ENCODE measurements at places on chromosomes 4 and X.

- no peak for DNase-seq
Observed at GRCh38 chr4:147247579-147247978, 233.3 kb upstream of the EDNRA start.

DNA sequence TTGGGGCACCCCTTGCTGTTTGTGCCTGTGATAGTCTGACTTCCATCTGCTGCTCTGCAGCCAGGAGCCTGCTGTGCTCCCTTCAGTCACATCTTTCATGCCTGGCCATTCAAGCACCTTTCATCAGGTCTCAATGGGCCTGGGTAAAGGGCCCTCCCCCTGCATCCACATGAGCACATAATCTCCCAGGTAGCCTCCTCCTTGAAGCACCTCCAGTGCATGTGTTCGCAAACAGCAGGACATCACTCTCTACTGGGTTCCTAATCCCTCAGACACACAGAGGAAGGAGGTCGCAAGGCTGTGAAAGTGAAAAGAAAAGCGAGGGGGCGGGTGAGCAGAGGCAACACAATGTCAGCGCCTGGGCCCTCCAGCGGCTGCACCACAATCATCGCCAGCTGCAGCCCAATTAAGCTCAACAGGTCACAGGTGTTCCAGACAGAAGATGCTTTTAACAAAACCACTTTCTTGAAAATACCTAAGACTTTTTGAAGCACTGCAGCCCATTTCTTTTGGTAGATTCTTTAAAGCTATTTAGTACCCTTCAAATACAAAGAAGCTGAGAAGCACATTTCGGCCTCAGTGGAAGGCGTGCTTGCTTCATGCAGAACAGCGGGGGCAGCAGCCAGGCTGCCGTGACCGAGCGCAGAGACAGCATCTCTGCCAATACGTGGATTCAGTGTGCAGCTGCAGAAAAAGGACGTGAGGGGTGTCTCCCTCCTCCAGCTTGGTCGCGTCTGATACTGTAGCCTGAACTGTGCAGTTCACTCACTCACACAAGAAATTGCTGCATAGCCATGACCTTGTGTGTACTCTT, 92.2 kb upstream of the SPRY1 start:
- no peak for DNase-seq

- DNase-seq, result no peak
Observed at GRCh38 chr4:41256131-41256739, 493 bp upstream of the UCHL1 start.

GRCh38 chr4:5211282-5211839, 160.1 kb downstream of the STK32B start:
- no peak for DNase-seq

- no peak for DNase-seq
Observed at GRCh38 chr4:127045861-127046260, 586.9 kb upstream of the INTU start.

DNA sequence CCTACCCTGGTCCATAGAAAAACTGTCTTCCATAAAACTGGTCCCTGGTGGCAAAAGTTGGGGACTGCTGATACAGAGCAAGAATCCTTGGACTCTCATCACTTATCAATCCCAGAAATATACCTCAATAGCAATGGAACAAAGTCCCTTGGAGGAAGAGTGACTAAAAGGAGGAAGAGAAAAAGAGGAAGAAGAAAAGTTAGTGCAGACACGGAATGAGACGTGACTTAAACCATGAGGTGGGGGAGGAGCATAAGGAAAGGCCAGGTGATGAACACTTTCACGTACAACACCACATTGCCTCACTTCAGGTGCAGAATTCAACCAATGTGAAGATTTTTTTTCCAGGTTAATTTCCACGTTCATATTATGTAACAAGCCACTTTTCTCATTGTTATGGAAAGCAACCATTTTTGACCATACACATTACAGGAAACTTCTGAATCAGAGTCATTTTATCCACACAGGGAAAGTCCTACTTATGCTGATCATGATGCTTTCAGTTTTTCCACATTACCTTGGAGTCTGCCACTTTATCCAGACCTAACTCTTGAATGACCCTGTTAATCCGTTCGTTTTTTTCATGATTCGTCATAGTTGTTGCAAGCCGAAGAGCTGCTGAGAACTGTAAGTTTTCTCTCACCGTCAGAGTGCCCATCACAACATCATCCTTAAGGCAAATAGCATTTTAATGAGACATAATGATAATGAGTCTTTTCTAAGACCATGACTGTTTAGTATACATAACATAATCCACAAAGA, 27.7 kb downstream of the ABCG2 start:
- DNase-seq, result no peak

DNA sequence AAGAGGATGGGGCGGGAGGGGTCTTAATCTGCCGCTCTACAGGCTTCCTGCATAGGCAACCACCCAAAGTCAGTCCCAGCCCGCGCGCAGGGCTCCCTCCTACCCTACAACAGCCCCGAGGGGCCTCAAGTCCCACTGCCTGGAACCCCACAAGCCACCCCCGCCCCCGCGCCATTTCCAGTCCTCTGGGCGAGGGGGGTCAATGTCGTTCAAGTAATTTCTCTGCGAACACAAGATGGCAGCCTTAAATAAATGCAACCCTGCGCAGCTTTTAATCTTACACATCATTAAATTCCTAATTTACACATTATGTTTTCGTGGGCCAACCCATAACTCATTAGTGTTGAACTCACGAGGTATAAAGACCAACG, 92.9 kb downstream of the BCOR start:
- no peak for DNase-seq

DNA sequence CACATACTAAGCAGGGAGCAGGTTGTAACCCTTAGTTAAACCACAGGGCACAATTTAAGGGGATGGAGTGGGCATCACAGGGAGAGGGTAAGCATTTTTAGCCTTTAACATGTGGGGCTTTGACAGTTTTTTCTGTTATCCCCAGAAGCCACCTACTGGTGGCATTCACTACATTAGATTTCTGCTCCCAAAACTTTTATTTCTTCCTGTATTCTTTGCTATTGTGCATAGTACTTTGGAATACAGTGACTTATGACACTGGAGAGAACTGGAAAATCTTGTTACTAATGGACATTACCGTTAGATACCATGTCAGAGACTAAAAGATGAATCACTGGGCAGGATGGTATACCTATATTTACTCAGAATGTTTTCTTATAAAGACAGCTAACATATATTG, 7.3 kb downstream of the TRIM75 start:
- DNase-seq, result no peak

- DNase-seq, result peak; percentile 4
Observed at GRCh38 chr4:152778656-152779512, 646 bp downstream of the TIGD4 start.

- DNase-seq, result no peak
Observed at GRCh38 chr4:185852961-185853360, 41.0 kb upstream of the SORBS2 start.

GRCh38 chr4:33802578-33802977, 2441.7 kb downstream of the ARAP2 start:
- no peak for DNase-seq

DNA sequence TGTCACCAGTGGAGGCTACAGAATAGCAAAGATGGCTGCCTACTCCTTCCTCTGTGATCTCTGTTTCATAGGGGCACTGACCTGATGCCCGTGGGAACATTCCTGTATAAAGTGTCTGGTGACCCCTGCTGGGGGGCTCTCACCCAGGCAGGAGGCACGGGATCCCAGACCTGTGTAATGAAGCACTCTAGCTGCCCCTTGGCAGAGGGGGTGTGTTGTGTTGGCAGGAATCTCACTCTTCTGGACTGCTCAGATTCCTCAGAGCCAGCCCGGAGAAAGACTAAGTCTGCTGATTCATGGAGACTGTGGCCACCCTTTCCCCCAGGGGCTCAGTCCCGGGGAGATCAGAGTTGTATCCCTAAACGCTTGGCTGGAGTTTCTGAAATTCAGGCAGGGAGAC, 648.3 kb downstream of the SPRY1 start:
- no peak for DNase-seq

- DNase-seq, result no peak
Observed at GRCh38 chr4:6728320-6729029, 12.5 kb downstream of the BLOC1S4 start.

GRCh38 chrX:47605024-47605423, 14.6 kb downstream of the SYN1 start:
- no peak for DNase-seq

GRCh38 chr4:180808862-180809261, 1434.3 kb upstream of the TENM3 start:
- DNase-seq, result no peak

GRCh38 chr4:36568575-36568974, 287.2 kb downstream of the DTHD1 start:
- no peak for DNase-seq

DNA sequence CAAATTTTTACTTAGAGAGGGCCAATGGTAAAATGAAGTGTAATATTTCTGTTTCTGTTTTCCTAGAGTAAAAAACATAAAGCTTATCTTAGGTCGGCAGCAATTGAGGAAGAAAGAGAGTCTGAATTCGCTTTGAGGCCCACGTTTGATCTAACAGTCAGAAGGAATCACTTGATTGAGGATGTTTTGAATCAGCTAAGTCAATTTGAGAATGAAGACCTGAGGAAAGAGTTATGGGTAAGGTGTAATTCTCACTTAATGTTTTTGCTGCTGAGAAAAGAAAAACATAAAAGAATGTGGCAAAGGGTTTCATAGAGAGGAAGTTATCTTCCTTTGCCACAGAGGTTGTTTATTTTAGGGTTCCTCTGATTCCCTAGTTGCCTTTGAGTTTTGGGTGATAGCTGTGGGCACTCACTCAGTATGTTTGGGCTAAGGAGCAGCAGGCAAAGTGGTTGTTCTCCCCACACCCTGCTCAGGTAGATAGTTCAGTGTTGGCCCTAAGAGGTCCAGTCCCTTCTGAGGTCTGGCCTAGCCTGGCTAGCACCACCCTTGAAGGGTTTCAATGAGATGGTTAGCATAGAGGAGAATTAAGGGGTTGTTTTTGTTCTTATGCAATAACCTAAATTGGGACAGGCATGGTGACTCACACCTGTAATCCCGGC, 32.3 kb downstream of the HERC5 start:
- no peak for DNase-seq

GRCh38 chr4:68167166-68167565, 37.5 kb upstream of the TMPRSS11F start:
- DNase-seq, result no peak

GRCh38 chr4:6571608-6572007, 3.4 kb upstream of the MAN2B2 start:
- DNase-seq, result no peak

- no peak for DNase-seq
Observed at GRCh38 chr4:175443547-175443946, 368.5 kb downstream of the GPM6A start.

DNA sequence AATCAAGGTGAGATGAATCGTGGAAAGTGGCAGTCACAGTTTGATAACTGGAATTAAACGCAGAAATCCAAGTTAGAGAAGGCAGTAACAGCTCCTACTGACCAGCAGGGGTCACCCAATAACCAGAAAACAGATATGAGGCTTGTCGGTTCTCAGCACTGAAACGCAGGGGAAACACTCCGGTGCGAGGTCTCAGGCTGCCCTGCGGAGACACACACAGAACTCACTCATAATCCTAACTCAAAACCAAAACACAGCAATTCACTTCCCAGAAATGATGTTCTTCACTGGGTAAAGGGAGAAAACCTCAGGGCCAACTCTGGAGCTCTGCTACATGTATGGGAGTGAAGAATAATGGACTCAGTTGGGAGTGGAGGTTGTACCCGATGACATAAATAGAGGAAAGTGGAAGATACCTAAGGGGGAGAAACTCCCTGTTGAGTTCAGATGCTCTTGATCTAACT, 384.4 kb downstream of the RAPGEF2 start:
- peak; percentile 3 for DNase-seq

DNA sequence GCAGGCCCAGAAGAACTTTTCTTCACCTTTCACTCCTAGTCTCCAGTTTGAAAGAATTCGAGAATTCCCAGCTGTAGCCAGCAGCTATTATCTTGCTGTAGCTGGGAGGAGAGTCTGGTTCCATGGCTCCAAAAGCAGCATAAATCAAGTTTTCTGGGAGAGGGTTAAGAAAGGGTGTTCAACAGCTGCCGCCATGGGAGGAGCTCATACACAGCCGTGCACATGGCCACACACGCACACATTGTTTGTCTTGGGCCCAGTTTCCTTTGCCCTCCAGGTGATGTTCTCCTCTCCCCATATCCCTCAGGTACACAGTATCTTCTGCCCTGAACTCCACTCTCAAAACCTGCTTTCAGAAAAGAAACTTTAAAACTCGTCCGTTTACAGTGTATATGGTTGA, 4.1 kb upstream of the GPC3 start:
- no peak for DNase-seq

DNA sequence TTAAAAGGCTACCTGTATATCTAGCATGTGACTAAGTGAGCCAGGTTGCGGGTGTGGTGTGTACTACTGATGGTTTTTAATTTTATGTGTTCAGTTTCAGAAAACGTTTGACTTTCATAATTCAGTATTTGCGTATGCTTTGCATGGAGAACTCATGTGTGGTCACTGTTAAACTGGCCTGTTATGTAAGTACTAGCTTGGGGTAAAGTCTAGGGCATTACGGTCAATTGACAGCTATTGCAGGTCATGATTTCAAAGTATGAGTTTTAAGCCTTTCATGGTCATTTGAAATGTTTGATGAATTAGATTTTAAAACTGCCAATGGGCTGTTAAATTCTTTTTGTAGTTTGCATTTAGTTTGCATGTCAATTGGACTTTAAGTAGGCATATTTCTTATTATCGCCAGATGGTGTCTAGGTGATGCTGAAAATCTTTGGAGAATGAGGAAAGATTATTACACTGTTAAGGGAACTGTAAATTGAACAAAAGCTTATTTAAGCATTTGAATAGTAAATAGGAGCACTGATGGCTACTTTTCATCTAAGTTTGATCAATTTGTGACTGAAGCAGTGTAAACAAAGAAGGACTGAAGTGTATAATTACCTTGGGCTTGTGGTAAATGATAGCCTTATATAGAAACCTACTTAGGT, 563.4 kb downstream of the DACH2 start:
- DNase-seq, result no peak

GRCh38 chr4:187139141-187139540, 415.5 kb upstream of the FAT1 start:
- no peak for DNase-seq

- DNase-seq, result peak; percentile 74
Observed at GRCh38 chr4:142565771-142566170, 280.3 kb downstream of the INPP4B start.

DNA sequence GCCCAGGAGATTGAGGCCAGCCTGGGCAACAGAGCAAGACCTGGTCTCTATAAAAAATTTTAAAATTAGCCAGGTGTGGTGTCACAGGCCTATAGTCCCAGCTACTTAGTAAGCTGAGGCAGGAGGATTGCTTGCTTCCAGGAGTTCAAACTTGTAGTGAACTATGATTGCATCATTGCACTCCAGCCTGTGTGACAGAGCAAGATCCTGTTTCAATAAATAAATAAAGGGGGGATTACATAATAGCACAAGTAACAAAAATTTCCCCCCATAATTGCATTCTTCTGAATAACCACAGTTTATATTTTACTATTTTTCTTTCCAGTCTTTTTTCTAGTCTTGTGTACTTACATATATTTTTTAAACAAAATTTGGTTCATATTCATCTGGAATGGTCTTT, 135.6 kb downstream of the CHIC2 start:
- no peak for DNase-seq

DNA sequence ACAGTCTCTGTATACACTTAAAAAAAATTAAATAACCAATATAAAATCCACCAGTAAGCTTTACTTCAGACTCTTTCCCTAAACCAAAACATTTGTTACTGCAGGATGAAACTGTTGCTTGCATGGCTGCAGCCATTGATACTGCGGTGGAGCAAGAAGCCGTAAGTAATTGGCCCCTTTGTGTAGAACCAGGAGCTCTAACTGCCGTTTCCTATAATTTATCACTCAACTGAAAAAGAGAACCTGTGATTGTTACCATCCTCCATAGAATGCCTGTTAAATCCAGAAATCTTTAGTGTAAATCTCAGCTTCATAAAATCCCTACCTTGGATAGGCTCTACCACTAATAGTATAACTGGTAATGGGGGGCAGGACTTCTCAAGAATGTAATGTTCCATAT, 62.6 kb downstream of the KIF4A start:
- DNase-seq, result no peak
